ENCODE measurements at places on chromosomes 4 and X.

GRCh38 chr4:11537846-11538245 is 109.2 kb upstream of the HS3ST1 start:
- no peak for DNase-seq

DNA sequence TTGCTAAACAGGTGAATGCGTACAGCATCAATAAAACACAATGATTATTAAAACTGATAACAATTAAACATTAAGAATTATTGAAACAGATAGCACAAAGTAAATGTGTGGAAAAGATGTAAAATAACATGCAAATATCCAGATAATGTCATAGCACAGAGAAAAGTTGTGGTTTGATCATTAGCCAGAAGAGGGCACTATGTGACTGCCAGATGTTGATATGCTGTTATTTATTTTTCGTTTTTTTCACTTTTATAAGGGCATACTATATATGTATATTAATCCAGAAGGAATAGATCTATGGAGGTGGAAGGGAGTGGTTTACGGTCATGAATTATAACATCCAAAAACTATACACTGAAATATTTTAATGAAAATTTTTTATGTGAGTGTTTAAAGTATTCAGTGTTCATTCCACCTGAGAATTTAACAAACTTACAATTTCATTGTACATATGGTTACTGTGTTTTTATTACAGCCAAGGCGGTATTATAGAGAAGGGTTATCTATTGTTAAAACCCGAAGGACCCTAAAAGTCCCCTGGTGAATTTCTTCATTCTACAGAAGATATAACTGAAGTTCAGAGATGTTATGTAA is 211.9 kb upstream of the UGT8 start:
- peak; percentile 3 for DNase-seq

- DNase-seq = no peak
Observed at GRCh38 chrX:42691196-42691595, 86.8 kb downstream of the PPP1R2C start.

- DNase-seq = no peak
Observed at GRCh38 chrX:18210470-18210869, 10.2 kb downstream of the BEND2 start.

DNA sequence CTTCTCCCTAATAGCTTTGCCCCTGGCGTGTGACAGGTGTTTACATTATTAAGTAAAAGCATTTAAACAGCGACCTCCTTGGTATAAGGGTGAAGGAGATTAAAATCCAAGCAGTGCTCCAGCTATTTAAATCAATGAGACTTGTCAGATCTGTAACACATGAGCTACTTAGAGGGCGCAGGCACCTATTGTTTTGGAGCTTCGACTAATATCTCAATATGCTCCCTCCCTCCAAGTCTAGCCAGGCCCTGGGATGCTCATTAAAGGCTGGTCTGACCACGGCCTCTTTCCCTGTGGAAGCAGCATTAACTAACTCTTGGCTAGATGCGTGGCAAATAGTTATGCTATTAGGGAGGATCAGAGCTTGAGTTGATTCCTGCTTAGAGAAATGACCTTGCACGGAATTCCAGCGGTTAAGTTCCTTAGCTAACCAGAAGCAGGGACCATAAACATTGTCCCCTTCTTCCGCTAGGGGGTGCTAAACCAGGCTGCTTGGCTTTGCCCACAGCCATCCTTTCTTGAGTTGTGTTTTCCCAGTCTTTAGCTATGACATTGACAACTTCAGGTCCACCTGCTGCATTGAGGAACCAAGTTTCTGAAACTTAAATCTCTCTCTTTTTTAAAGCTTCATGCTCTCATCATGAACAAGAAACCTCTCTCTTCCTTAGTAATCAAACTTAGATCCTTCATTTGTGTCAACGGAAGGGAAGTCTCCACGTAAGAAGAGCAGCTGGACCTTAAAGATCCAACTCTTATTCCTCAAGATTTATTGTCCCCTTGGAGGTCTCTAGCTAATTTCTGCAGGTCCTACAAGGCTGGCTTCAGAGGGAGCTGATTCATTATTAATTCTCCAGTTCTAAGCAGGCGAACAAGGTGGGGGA is 80.7 kb upstream of the IGFBP7 start:
- DNase-seq = peak; percentile 31

GRCh38 chr4:48804584-48805301 is 24.7 kb upstream of the FRYL start:
- DNase-seq = no peak

- DNase-seq = no peak
Observed at GRCh38 chr4:170248576-170248975, 158.8 kb upstream of the AADAT start.

GRCh38 chrX:33336783-33337182 is 125.4 kb upstream of the DMD start:
- no peak for DNase-seq

DNA sequence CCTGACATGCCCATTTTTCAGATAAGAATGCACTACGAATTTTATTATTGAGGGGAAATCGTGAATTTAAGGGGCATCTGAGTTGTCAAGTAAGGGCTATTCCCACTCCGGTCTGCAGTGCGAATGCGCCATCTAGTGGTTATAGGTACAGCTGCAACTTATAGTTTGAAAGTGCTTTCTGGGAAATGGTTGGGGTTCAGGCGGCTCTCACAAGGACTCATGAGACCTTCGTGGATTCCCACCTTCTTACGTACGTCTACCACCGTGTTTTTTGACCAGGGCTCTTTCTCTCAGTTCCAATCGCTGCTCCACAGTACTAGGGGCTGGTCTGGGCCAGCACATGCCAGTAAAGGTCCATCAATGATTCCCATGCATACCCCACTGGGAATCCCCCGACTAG is 12.3 kb downstream of the MSL3 start:
- no peak for DNase-seq

DNA sequence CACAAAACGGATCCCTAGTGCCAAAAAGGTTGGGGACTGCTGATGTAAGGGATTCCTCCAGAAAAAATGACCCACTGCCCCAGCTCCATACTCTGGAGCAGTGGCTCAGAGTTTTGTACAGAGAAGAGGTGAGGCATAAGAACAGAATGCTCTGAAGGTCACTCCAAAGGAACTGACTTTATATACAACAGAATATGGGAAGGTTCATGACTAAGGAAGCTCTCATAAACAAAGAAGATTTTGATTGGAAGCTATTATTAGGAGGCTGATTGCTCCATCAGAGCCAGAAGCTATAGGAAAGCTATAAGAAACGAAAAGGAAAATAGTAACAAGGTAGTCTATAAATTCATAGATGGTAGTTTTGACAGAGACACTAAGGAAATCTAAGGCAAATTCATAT is 203.1 kb downstream of the SLC7A11 start:
- no peak for DNase-seq

- no peak for DNase-seq
Observed at GRCh38 chrX:125757794-125758564, 408.1 kb downstream of the DCAF12L2 start.

DNA sequence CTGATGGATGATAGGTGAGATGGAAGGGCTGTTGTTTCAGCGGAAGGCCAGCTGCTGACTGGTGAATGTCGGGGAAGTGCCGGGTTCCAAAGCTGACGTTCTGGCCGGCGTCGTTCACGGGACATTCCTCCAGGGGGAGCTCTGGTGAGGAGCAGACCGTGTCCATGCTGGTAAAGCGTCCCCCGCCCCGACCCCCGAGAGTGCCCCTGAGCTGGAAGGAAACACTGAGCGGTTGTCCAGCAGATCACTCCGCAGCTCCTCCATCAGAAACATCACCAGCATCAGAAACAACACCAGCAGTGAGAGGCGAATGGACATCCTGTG is 18.6 kb upstream of the ADRA2C start:
- DNase-seq = no peak

GRCh38 chrX:10146346-10146745 is 10.4 kb upstream of the CLCN4 start:
- DNase-seq = no peak

- no peak for DNase-seq
Observed at GRCh38 chrX:53660004-53660403, 26.5 kb downstream of the HUWE1 start.

DNA sequence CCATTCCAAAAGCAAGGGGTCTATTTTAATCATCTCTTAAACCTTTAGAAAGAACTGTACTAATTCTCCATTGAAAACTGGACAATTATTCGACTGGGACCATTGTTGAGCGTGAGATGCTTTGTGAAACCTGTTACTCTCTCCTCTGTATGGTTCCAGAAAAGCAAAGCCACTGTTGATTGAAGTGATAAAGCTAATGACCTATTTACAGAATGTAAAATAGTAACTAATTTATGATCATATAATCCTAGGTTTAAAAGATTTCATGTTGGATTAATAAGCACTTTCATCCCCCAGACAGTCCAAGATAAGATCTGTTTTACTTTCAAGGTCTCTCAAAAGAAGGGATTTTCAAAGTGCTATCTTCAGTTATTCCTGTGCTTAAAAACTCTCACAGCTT is 614.5 kb downstream of the TMA16 start:
- no peak for DNase-seq

- no peak for DNase-seq
Observed at GRCh38 chr4:17502756-17503155, 9.1 kb downstream of the QDPR start.

GRCh38 chr4:24065974-24066373 is 176.1 kb upstream of the PPARGC1A start:
- DNase-seq = no peak

- DNase-seq = no peak
Observed at GRCh38 chrX:150293311-150294013, 69.7 kb upstream of the MAMLD1 start.

DNA sequence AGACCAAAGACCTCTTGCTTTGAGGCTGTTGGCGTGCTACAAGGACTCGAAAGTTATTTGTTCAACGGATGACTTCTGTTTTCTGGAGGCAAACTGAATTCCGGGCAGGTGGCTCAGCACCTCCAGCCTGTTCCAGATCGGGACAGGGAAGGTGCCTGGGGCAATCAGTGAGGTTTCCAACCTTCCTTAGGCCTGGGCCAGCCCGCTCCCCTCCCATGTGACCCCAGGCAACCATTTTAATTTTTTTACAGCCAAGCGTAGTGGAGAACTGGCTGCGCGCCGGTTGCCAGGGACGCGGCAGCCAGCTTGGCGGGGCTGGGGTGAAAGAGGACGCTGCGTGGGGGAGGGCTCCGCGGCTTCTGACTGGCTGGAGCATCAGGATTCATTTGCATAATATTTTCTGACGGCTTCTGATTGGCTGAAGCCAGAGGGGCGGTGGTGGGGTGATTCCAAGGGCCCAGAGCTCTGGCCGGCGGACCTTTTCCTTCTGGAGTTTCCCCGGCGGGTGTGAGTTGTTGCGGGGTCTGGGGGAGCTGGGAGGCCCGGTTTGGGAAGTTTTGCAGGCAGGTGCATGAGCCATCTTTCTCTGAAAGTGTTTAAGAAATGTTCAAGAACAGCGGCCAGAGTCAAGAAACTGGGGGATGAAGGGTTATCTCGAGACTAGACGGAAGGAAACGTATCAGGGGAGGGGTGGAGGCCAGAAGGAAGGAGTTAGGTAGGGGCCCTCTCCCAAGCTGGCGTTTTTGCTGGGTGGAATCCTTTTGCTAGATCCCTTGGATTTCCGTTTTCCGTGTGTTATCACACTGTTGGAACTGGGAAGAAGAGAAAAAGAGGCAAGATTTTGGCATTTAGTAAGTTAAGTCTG is at the start of gene MID1IP1:
Gene MID1IP1, plus strand, starts transcription at position 479 of the 865 bp plus-strand sequence. CDS start 3,488 bp downstream, outside the sequence.
- peak; percentile 27 for DNase-seq

GRCh38 chrX:16946361-16946964 is at the start of gene REPS2:
REPS2 (plus strand) TSS chrX:16946658; CDS start chrX:16946862, 204 bp downstream.
- DNase-seq = peak; percentile 77

GRCh38 chrX:109629310-109629709 is 4.3 kb upstream of the KCNE5 start:
- DNase-seq = no peak

DNA sequence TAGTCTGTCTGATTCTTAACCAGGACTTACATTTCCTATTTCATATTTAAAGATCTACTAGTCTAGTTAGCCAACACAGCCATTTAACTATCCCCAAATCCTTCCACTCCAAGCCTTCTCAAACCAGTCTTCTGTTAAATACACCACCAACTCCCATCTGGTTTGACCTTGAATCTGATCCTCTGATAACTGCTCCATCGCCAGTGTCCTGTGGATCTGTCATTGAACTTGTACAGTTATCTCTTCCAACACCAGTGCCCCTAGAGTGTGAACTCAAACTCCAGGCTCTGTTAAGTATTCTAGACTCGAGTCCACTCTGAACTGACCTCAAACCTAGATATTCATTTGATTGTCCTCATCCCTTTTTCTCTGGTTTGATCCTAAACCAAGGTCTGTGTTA is 14.4 kb downstream of the WDR13 start:
- DNase-seq = no peak

- DNase-seq = no peak
Observed at GRCh38 chr4:84171871-84172270, 327.2 kb downstream of the NKX6-1 start.

DNA sequence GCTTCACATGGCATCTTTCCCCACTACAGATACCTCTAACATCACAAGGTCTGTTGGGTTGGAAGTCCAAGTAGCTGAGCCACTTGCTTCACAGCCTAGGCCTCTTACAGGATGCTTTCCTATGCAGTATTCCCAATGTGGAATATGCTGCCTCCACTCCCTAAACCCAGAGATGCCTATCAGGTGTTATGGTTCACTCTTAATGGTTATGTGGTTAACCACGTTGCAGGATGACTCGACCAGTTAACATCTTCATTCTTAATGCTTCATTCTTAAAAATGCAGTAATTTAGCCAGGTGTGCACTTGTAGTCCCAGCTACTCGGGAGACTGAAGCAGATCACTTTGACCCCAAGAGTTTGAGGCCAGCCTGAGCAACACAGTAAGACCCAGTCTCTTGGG is 24.2 kb downstream of the HAUS3 start:
- DNase-seq = no peak

- no peak for DNase-seq
Observed at GRCh38 chrX:40011322-40012038, 86.3 kb downstream of the BCOR start.

DNA sequence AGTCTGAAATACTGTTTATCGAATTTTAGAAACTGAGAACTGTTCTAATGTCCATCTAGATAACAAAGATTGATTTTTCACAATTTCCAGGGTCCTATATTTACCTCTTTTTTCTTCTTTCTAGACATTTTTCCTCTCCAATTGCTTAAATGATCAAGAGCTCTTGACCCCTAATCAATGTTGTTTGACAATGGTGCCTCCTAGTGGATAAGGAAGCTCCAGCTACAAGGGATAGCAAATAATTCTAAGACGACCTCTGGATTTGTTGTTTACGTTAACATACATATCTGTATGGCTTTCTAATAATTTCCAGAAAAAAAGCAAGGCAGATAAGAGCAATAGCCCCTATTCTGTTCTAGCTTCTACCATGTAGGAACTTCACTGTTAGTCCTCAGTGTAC is 35.8 kb downstream of the GPR82 start:
- no peak for DNase-seq

DNA sequence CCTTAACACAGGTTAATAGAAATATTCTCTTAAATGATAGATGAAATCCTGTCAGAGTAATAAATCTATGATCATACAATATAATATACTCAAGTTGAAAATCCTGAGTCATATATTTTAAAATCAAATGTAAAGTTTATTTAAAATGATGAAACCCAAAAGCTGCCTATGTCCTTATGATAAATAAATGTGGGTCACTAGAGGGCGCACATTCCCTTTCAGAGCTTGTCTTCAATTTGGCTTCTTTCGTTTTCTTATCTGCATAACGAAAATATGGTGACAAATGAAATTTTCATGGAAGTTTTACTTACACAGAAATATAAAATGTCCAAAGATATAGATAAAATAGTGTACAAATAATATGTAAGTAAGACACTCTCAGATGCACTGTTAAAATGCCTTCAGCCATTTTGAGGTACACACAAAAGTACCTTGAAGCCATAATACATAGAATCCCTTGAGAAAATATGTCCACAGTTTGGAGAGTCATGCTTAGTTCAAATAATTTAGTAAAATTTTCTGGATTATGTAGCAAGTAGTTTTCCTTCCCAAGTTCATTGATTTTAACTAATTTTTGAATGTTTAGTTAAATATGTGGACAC is 680.4 kb downstream of the DMD start:
- DNase-seq = no peak

Data from GM19239 (cell line).